ENCODE measurements at places on chromosomes 1 and 21.

GRCh38 chr1:228120857-228121489 is 11.9 kb upstream of the MRPL55 start:
- DNase-seq, result no peak

GRCh38 chr21:41573902-41574690 is 66.1 kb upstream of the TMPRSS2 start:
- DNase-seq, result no peak

DNA sequence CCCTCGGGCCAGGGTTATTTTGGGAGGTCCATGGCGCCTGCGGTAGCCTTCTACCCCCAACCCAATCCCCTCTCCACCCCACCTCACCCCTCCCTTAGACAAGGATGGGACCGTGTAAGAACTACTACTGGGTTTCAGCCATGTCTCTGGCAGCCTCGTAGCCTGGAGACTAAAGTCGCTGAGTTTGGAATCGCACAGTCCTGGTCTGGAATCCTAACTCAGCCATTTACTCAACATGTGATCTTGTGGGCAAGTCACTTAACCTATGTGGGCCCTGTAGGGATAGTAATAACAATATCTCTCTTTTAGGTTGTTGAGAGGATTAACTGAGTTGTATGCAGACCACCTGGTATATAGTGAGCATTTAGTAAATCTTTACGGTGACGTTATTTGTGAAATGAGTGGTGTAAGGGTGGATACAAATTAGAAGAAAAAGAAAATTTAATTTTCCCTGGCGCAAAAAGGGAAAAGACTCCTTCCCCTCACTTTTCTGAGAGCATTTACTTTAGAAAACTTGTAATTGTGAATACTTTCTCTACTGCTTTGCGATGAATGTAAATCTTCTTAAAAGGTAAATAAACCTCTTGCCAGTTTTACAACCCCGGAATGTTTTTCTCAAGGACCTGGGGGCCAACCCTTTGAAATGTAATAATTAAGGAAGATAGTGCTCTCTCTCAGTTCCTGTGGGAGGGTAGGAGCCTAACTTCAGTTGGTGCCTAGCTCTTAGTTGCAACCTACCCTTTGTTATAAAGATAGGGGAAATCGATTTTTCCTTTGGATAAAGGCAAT is 615 bp upstream of the MRPS15 start:
- DNase-seq, result no peak

GRCh38 chr21:45326891-45327440 is 39.3 kb upstream of the POFUT2 start:
- DNase-seq, result no peak

DNA sequence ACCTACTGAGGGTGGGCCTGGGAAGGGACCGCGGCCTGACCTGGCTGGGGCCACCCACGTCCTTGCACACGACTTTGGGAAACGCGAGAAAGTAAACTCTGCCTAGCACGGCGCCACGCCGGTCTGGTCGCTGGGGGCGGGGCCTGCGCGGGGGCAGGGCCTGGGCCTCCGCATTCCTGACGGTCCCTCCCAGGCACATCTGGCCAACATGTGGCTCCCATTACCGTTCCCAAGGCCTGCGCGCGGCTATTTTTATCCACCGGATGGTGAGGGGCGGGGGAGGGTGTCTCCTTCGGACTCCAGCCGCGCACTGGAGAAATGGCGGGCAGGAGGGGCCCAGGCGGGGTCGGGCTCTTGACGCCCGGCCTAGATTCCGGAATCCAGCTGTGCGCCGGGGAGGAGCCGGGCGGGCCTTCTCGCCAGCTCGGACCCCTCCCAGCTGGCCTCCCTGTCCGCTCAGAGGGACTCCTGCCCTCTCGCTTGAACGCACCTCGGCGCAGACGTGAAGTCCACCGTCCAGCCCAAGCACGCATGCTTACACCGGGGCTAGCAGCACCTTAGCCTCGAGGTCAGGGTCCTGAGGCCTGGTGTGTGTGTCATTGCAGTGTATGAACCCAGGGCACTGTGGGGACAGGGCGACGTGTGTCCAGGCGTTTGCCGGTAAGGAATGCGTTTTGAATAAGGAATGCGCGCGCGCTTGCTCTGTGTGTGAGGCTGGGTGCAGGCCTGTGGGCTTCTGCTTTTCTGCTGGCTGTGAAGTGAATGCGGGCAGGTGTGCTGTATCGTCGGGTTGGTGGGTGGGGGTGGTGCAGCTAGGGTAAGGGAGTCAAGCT is 2.1 kb downstream of the EVA1B start:
- no peak for DNase-seq

DNA sequence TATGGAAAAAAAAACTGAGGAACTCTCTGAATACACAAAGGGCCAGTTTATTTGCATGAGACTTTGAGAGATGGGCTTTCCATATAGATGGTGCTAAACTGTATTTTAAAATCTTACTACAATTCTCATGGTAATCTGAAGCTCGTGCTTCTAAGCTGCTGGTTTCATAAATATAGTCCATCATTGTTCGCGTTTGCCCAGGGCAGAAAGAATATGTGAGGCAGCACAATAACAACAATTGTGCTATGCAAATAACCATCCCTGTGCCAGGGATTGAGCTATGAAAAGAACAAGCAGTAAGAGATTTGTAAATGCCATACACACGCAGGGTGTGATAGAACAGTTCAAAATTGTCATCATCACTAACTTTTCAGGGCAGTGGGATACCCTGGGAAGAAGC is 4.9 kb upstream of the EPS15 start:
- DNase-seq, result no peak

Measured in stimulated activated effector memory CD8-positive, alpha-beta T cell treated with anti-CD3 and anti-CD28 coated beads, Interleukin-12 subunit alpha, Interleukin-12 subunit beta, amount 100 ng/mL, for 72 hours (primary cell).